Mesothelial cell of epicardium (in vitro differentiated cells): ENCODE measurements at places on chromosomes 1 and 21.
A peak's percentile ranks its signal among the peaks of the same experiment; 100 is the strongest.

DNA sequence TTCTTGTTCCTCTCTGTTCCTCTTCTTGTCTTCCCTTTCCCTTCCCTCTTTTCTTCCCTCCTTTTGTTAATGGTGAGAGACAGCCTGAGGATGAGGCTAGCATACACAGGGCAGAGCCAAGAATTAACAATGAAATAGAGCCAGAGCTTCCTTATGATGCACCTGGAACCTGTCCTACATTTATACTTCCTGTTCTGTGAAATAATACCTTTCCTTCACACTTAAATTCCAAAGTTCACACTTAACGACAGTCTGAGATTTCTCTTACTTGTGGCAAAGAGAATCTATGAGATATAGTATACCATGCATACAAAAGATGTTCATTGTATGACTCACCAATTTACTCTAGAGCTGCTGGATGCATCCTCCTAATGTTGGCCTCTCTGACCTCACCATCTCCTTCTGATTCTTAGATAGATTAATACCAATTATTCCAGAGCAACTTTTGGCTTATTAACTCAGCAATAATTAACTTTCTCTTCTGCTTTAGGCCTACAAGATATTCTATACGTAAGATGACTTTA lies 30.8 kb upstream of the TSNAX start:
- DNase-seq: no peak

DNA sequence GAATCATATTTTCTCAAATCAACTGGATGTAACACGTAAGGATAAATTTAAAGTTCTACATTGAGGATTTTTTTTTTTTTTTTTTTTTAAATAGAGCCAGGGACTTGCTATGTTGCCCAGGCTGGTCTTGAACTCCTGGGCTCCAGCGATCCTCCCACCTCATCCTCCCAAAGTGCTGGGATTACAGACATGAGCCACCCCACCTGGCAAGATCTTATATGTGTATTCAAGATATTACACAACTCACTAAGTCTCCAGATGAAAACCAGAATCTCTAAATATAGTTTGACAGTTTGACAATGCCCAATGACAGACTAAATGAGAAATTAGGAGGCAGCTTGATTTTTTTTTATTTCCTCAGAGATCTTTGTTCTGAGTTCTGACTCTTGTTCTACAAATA lies 6.8 kb downstream of the YY1AP1 start:
- no peak for DNase-seq

- no peak for DNase-seq
Measured at GRCh38 chr1:168792592-168793125, 63.7 kb upstream of the DPT start.

GRCh38 chr21:36076878-36077655 lies 7.2 kb downstream of the CBR1 start:
- no peak for DNase-seq

- no peak for DNase-seq
Measured at GRCh38 chr1:3270403-3271245, 183.8 kb upstream of the ARHGEF16 start.

DNA sequence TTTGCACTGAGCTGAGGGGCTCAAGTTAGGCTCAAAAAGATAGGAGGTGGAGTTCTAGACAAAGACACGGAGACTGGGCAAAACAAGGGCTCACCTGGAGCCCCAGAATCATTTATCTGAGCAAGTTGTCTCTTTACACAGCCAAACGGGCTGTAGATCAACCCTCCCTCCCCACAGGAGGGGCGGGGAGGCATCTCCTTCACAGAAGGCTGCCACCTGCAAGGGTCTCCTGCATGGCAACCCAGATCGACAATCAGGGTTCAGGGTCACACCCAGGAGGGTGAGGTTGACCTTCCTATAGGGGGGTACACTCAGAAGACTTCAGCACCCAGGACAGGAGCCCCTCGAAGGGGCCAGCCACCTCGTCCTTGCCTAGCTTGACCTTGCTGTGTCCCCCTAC lies 84.0 kb downstream of the CD247 start:
- no peak for DNase-seq

- peak; percentile 51 for DNase-seq
Measured at GRCh38 chr1:154352581-154353459, 27.5 kb downstream of the ATP8B2 start.
